ENCODE measurements at places on chromosomes 7 and 10. TPM values are rescaled to one million over a fixed set of nuclear protein-coding genes. Genes with fewer than 3 reads are reported as not detected.
A peak's percentile ranks its signal among the peaks of the same experiment; 100 is the strongest.

- no peak for DNase-seq
Measured at GRCh38 chr10:76160446-76161300, 729.2 kb downstream of the LRMDA start.

- no peak for DNase-seq
Measured at GRCh38 chr10:60564475-60564874, 174.8 kb upstream of the ANK3 start.

- DNase-seq = no peak
Measured at GRCh38 chr10:8272794-8273425, 218.4 kb downstream of the GATA3 start.

DNA sequence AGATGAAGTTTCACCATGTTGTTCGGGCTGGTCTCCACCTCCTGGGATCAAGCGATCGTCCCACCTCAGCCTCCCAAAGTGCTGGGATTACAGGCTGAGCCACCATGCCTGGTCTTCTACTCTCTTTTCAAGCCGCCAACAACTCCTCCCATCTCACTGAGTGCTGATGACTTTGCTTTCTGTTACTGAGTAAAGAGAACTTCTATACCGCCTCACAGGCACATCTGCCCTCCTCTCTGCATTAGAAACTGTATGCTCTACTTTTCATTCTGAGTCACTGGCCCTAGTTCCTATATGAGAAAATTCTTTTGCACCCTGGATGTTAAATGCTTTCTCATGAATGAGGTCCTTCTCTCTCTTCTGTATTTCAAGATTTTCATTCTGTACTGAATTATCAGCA lies 2.2 kb upstream of the ZNF239 start:
- no peak for DNase-seq

PMS2 gene
- 22.6 TPM for total RNA-seq

GRCh38 chr10:127649642-127650041 lies 87.3 kb upstream of the FOXI2 start:
- DNase-seq = no peak

OPN4 gene
- total RNA-seq = not detected

- DNase-seq = no peak
Measured at GRCh38 chr10:103659674-103660363, 166.3 kb downstream of the NEURL1 start.

GPR158 gene
- 3.6 TPM for total RNA-seq

DNA sequence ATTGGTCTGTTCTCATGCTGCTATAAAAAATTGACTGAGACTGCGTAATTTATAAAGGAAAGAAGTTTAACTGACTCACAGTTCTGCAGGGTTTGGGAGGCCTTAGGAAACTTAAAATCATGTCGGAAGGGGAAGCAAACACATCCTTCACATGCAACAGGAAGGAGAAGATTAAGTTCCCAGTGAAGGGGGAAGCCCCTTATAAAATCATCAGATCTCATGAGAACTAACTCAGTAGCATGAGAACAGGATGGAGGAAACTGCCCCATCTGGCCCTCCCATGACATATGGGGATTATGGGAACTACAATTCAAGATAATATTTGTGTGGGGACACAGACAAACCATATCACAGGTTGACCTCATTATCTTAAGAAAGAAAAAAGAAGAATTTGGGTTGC lies 134.5 kb downstream of the PPP1R3A start:
- no peak for DNase-seq

NUB1 gene
- 54.3 TPM for total RNA-seq

DNA sequence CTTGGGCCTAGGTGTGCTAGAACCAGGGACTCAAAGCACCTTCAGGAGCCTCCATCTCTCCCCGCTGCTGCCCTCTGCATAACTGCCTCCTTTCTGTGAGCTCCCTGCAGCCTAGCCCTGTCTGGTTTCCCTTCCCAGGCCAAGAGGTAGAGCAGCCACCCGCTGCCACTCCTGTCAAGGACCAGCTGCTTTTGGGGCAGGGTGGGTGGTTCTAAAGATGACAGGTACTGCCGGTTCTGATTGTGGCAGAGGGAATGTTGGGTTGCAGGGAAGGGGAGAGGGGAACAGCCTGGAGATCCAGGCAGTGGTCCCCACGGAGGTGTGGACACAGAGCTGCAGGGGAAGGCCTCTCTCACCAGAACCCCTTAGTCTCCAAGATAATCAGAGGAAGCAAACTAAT lies 3.7 kb upstream of the FLNC start:
- no peak for DNase-seq

LRWD1 gene
- 16.5 TPM for total RNA-seq

GRCh38 chr7:84578825-84579224 lies 384.2 kb upstream of the SEMA3A start:
- no peak for DNase-seq

GRCh38 chr7:117084286-117084685 lies 131.0 kb downstream of the ST7 start:
- DNase-seq = no peak

- no peak for DNase-seq
Measured at GRCh38 chr7:120955577-120956149, 5.1 kb downstream of the ING3 start.

HTRA1 gene
- 12.9 TPM for total RNA-seq

- no peak for DNase-seq
Measured at GRCh38 chr10:30591249-30591670, 38.3 kb downstream of the LYZL2 start.

CTAGE4 gene
- 2.5 TPM for total RNA-seq

STK31 gene
- total RNA-seq = 0.74 TPM

ERVW-1 gene
- 1.2 TPM for total RNA-seq

NAT16 gene
- total RNA-seq = not detected

- no peak for DNase-seq
Measured at GRCh38 chr10:75062506-75063299, 48.8 kb upstream of the SAMD8 start.

ASB10 gene
- total RNA-seq = not detected

CFAP46 gene
- total RNA-seq = 10.9 TPM

UCMA gene
- total RNA-seq = not detected

GRCh38 chr10:73750819-73751218 lies 6.6 kb downstream of the SEC24C start:
- DNase-seq = no peak

COL28A1 gene
- total RNA-seq = 3.3 TPM

GRCh38 chr7:14806891-14807290 lies 95.7 kb downstream of the DGKB start:
- no peak for DNase-seq

DNA sequence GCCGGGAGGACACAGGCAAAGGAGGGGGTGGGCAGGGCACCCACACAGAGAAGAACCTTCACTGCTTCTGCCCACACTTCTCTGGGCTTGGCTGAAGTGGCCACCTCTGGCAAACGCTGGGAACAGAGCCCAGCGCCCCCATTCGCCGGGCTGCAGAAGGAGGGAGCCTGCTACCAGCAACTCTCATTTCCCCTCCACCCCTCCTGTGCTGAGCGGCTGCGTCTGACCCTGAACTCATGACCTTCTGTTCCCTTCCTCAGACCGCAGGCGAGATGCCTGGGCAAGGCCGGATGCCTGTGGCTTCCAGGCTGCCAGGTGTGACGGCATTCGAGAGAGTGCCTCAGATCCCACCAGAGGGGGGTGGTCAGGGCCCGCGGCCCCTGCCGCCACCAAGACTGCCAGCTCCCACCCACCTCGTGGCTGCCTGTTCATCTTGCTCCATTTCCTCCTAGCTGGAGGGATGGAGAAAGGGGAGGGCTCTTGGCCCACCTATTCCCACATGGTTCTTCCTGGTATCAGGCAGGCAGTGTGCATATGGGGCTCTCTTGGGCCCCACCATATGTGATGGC lies 19.8 kb downstream of the DNAJB12 start:
- DNase-seq = no peak

DNA sequence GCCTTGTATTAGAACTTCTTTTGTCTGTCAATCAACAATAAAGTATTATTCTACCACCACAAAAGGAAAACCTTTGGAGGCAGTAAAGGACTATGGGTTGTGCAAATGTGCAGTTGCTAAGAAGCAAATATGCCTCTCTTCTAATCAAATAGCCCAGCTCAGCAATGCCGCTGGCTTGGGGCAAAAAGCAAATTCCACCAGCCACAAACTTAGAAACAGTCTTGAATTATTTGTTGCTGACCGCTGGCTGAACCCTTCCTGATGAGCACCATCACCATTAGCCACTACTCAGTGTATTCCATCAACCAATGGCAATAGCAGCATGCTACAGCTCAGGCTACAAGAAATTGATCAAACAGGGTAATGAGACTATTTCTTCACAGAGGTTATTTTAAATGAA lies 51.0 kb downstream of the SKAP2 start:
- DNase-seq = no peak

GRCh38 chr7:159012353-159013069 lies 132.2 kb downstream of the VIPR2 start:
- DNase-seq = no peak

- DNase-seq = no peak
Measured at GRCh38 chr10:78563314-78563713, 505.5 kb upstream of the ZMIZ1 start.

DNA sequence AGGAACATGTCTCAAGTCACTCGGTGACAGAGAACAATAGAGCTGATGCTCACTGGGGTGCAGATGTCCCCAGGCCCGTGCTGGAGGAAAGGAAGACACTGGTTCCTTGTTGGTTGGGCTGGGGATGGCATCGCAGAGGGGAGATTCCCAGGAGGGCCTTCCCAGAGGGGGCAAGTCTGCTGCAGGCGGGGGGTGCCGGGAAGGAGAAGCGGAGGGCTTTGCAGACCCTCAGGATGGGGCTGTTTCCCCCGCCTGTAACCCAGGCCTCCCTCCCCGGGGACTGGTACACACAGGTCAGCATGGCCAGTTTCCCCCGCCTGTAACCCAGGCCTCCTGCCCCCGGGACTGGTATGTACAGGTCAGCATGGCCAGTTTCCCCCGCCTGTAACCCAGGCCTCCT lies 283.8 kb downstream of the DNAJB6 start:
- DNase-seq = no peak

- DNase-seq = no peak
Measured at GRCh38 chr7:127258111-127258510, 5.4 kb upstream of the GRM8 start.

- DNase-seq = no peak
Measured at GRCh38 chr7:7175075-7175695, 7.2 kb upstream of the C1GALT1 start.

PLCE1 gene
- 7.8 TPM for total RNA-seq

CLDN4 gene
- total RNA-seq = 787 TPM

DNA sequence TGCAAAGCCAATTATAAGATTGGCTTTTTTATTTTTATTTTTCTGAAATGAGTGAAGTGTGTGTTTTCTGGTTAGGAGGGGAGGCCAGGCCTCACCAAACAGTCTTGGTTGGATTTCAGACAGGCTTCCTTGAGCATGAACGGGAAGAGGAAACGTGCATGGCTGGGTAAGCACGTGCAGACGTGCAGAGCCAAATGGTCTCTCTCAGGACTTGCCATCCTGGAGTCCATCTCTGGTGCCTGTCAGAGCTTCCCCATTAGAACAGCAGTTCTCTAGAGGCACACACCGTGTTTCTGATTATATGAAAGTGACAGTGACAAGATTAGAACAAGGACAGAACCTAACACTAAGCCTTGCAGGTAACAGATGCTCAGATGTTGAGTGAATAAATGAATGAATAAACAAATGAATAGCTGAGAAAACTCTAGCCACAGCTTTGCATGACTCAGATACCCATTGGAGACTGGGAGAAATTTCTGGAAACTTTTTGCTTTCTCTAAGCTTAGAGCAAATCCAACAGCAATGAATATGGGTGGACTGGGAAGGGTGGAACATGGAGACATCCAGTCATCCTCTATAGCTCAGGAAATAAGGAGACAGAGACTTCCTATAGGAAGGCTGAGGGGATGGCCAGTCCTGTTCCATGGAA lies 11.8 kb upstream of the CALD1 start:
- DNase-seq = no peak

PHYHIPL gene
- total RNA-seq = 14.3 TPM

DGKI gene
- 1.8 TPM for total RNA-seq

DNA sequence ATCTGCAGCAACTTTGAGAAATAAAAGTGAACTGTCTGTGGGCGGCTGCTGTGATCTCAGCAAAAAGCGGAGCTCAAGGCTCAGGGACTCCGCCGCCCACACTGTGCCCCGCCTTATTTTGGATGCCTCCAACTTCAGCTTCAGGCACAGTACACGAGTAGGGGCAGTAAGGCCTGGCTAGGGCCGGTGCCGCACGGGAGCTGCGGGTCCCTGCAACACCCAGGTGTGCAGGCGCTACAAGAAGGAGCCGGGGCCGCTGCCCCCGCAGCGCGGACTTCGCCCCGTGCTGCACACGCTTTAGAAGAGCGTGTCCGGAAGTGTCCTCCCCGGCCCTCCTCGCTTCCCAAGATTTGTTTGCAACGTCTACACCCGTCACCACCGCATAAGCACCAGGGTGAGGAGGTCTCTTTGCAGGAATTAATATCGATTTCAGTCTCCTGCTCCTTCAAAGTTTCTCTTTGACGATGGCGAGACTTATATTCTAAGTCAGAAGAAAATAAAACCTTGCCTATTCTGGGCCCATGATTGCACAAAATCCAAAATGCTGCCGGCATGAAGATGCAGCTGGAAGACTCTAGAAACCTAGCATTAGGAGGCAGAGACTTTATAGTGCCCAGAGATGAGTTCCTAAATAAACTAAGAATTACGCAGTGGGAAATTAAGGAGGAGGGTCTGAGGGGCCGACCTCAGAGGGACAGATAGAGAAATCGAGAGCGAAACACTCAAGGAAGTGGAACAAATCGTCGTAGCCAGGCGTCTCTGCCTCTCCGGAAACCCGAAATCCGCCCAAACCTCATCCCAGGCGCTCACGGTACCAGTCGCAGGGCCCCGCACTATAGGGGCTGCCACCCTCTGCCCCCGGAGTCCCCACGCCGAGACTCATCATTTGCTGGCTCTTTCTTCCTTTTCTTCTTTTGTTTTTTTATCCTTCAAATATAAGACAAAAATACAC lies 6.4 kb downstream of the VAX1 start:
- DNase-seq = peak; percentile 49
